ENCODE measurements at places on chromosomes 11 and 22. TPM values are rescaled to one million over a fixed set of nuclear protein-coding genes. Genes with fewer than 3 reads are reported as not detected.

DNA sequence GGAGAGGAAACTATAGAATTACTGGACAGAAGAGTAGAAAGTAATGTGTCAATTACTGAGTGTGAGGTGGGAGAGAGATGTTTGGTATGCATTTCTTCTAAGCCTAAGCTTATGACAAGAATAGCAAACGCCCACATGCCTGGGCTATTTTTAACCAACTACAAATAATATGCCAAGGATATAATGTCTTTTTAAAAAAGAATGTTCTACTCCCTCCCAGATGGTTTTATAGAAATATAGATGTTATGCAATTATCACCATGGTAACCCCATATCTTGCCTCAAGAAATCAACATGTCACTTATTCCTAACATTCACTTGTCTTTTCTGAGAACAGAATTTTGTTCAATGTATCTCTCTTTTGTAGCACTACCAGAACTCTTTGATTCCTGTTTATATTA is 996.7 kb upstream of the CHORDC1 start:
- DNase-seq, result no peak

DNA sequence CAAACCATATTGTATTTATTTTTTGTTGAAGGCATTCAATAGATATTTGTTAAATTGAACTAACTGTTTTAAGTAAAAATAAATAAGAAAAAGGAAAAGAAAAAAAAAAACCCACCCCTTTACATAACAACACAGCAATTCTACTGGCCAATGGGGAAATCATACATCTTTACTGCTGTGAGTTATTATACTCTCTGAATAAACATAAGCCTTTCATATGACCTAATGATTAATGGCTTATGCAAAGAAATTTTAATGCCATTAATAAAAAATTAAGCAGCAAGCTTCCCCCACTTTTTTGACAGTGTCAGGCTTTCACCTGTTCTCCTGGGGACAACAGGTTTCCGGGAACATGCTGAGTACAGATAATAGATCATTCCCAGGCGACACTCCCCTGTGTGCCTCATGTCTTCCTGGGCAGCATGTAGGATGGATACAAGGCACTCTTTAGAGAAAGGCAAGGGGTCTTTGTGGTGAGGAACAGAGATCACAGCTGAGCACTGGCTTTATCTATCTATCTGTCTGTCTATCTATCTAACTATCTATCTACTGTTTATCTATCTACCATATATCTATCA is 676.0 kb downstream of the NTM start:
- no peak for DNase-seq

DNA sequence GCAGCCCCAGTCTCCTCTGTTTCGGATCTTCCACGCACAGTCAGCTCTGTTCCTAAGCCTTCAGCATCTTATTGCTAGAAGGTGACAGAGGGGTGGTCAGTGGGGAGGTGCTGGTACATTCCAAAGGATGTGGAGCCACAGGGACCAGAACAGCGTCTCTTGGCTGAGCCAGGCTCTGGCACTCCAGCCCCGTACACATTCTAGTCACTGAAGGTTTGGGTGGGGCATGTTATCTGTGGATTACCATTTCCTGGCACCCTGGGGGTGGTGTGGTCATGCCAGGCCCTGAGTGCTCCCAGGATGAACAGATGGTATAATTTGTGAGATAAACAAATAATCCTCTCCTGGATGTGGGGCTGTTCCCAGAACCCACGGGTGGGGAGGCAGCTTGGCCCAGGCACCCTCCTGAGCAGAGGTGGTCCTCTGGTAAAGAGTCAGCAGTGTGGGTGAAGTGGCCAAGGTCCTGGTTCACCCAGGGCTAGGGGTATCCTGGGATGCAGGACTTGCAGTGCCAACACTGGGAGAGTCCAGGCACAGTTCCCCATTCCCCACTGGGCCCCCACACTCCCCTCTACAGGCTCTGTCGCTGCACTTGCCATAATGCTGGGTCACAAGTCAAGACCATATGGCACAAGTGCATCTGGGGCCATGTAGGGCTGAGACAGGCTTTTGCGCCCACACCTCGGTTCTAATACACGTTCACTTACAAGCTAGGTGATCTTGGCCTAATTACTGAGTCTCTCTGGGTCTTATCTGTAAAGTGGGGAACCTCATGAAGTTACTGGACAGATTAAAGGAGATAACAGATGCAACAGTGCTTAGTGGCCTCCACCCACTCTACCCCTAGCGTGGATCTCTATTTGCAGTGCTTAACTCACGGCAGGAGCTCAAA is 33.0 kb downstream of the DKK3 start:
- no peak for DNase-seq

JAML gene
- polyA plus RNA-seq, result 2.4 TPM

Data from right renal cortex interstitium (tissue), 3 donors.